ENCODE measurements at places on chromosomes 11 and 22.

GRCh38 chr11:112871909-112872500 lies 89.2 kb upstream of the NCAM1 start:
- no peak for ATAC-seq

DNA sequence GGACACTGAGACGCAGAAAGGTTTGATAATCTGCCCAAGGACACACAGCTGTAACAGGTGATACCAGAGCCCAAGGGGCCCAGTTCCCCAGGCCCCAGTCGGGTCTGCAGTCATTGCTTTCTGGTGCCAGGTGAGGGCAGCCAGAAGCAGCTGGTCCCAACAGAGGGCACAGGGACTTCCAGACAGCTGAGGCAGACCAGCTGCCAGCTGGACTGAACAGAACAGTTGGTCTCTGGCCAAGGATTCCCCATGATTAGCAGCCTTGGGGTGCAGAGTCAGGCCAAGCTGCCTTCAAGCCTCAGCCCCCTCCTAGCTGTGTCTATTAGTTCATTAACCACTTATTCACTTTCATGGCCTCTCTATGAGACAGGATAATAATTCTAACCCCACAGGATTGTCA lies 105.6 kb downstream of the RRAS2 start:
- ATAC-seq: no peak

DNA sequence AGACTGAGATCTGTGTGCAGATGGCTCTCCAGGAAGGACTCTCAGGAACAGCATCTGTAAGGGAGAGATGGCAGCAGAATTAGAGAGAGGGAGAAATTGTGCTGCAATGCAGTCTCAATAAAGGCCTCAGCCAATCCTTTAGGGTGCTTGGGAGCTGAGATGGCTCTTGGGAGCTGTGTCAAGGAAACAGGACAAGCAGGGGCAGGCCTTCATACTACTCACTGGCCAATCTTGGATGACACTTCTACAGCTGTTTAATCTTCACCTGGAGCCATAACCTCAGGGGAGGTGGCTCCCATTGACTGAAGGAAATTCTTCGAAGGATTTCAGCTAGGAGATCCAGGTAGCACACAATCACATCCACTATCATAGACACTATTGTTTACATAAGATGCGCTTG lies 10.0 kb downstream of the OR5B21 start:
- ATAC-seq: no peak

DNA sequence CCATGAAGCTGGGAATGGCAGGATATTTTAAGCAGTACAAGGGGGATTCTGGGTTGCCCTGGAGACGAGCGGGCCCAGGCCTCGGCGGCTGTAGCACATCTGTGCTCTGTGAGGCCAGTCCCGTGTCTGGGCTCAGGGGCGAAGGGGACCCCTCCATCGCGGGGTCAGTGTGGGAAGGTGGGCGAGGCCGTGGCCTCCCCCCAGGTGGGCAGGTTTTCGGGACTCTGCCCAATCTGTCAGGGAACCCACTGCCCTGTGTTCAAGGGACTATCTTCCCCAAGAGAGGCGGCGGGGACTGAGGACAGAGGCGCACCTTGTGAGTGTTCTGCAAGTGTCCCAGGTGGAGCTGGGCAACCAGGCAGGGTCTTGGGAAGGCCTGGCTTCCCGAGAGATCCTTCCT lies 336.6 kb downstream of the CTTN start:
- no peak for ATAC-seq

DNA sequence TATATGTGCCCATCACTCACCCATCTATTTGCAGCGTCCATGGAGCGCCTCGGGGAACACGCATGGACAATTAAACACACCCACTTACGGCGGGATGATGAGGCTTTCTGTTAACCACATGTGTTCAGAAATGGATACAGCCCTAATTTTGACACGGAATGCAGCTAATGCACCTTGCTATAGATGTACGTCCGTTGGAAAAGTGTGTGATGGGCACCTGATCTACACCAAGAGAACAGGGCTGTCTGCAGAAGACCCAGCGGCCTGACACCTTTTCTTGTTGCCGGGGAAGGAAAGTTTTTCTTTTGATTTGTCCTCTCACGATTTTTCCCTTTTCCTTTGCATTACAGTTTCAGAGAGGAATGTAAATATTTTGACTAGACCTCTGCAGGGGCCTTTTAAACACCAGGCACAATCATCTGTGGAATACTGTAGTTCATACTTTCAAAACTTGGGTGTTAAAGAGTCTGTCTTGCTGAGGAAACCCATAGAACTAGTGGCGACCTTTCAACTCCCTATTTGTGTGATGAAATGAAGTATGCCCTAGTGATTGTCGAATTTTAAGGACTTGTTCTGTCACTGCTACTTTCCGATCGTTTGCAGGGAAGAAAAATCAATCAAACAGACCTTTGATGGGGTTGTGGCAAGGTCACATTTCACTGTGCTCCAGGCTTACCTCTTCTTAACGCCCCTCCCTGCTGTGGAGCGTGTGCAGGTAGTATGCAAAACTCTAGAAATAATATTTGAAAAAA lies 16.5 kb upstream of the PAX6 start:
- ATAC-seq: no peak

DNA sequence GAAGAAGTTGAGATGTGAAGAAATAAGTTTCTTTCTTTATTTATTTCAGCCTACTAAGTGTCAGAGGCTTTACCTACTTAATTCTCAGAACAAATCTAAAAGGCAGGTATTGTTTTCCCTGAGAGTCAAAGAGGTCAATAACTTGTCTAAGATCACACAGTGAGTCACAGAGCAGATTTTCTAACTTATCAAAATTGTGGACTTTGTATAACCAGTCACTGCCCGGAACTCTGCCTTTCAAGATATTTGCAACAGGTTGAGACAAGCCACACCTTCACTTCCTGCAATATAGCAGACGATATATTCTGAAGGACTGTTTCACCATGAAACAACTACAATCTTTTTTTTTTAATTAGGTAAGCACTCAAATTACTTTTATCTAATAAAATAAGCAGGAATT lies 10.5 kb upstream of the MMP3 start:
- ATAC-seq: no peak

- ATAC-seq: no peak
These were observed 81.8 kb downstream of the KCNC1 start for GRCh38 chr11:17816232-17816931.

DNA sequence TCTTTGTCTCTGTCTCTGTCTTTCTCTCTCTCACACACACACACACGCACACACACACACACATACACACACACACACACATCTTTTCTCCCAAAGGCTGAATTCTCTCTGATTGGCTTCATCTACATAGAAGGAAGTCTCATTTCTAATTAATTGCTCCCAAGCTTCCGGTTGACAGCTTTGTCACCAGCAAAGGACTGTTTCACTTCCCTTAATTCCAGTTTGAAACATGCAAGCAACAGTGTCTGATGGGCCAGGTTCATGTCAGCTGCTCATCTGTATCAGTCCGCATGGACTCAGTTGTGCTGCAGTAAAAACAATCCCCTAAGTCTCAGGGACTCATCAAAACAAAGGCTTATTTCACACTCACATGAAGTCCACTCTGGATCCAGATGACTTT lies 16.2 kb upstream of the PVALB start:
- ATAC-seq: no peak

GRCh38 chr11:57752954-57753353 lies 1.3 kb upstream of the BTBD18 start:
- no peak for ATAC-seq

DNA sequence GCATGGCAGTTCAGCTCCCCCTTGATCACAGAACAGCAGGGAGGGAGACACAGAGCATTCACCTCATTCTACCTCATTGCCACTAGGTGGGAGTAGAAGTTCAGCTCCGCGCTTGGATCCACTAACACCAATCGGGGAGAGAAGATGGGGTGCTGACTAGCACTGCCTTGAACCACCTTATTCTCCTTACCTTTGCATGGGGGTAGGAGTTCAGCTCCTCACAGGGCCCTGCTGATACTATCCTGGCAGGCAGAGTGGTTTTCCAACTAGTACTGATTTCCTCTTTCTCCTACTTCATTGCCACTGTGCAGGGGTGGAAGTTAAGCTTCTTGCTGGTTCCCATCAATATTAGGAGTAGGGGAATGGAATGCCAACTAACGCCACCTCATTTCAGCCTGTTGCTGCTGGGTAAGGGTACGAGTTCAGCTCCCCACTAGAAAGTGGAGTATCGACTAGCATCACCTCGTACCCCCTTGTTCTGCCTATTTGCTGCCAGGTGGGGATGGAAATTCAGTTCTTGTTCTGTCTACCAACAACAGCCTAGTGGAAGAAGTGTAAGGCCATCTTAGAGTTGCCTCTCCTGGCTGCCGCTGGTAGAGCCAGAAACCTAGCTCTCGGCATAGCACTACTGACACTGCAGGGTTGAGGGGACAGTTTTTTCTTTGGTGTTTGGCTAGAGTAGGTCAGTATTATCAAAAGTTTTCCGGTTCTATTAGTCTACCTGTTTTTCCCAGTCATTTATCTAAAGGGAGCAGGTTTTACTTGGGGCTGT lies 550.9 kb upstream of the CCDC90B start:
- ATAC-seq: no peak

DNA sequence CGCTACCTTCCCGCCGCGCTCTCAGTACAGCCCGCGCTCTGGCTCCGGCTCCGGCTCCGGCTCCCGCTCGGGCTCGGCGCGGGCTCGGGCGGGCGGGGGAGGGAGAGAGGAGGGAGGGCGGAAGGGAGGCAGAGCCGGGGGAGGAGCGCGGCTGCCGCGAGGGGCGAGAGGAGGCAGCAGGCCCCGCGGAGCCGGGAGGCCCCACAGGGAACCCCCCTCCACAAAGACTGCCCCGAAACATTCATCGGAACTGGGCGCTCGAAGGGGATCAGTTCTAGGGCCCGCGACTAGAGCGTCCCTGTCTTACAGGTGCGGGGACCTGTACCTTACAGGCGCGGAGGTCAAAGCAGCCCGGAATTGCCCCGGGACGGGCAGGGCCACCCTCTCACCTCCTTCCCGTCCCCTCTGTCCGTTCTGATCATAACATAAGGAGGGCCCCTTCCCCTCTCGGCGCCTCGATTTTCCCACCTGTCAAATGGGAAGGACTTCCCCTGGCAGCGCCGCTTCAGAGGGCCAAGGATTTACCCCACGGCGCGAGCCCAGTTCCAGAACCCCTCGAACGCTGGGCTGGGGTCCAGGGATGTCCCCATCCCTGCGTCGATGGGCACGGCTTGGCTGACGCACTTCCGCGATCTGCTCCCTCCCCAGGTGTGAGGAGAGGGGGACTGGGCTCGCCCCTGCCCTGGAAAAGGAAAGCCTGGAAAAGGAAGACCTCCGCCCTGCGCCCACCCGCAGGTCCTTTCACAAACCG lies at the start of gene SHISA8:
Gene SHISA8 (minus strand): TSS at position 40 of the 751 bp plus-strand sequence. CDS start 407 bp downstream, outside the sequence.
- ATAC-seq: peak; percentile 48

DNA sequence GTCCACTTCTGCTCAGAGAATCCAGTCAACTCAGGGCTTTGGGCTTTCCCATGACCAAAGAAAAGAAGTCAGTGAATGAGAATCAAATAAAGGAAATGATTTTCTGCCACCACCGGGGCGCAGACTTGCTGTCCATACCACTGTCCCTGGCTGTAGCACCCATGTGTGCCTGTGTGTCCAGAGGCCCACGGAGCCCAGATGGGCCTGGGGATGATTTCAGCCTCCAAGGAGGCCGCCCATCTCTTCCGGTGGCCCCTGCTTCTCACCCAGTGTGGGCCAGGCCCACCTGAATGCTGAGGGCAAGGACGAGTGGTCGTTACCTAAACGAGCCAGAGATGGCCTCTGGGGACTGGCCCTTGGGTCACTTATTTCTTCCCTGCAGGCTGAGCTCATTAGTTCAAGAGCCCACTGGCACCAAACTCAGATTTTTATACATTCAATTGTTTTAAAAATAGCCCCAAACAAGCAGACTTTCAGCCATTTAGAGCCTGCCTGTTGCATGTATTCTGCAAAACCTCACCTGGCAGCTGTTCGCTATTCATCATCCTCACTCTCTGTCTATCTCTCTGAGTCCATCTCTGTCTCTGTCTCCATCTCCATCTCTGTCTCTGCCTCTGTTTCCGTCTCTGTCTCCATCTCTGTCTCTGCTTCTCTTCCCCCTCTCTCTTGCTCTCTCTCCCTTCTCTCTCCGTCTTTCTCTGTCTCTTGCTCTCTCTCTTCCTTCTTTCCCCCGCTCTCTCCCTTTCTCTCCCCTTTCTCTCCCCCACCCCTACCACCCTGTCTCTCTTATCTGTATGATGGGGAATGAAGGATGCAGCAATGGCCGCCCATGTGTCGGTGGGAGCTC lies 24.2 kb downstream of the KRTAP5-5 start:
- ATAC-seq: no peak

DNA sequence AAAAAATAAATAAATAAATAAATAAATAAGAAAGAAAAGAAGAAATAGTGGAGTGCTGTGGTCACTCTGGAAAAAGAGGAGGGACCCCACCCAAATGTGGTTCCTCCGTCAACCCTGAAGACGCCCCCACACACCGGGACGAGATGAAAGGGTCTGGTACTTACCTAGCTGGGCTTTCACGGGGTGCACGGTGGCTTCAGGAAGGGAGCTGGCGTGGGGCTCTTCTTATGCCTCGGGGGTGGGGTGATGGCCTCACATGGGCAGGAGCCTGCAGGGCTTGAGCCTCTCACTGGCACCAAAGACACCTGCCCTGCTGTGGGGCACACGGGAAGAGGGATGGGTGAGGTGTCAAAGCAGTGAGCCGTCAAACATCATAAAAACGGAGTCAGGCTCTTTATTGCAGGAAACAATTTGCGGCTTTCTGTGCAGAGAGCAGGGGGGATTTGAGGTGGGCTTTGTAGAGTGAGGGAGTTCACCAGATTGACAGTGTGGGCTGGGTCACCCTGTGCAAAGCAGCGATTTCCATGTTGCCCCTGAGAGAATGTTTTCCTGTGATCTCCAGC lies 28.0 kb upstream of the KRTAP5-6 start:
- no peak for ATAC-seq

- ATAC-seq: no peak
These were observed 20.0 kb downstream of the PATE3 start for GRCh38 chr11:125807909-125808308.

DNA sequence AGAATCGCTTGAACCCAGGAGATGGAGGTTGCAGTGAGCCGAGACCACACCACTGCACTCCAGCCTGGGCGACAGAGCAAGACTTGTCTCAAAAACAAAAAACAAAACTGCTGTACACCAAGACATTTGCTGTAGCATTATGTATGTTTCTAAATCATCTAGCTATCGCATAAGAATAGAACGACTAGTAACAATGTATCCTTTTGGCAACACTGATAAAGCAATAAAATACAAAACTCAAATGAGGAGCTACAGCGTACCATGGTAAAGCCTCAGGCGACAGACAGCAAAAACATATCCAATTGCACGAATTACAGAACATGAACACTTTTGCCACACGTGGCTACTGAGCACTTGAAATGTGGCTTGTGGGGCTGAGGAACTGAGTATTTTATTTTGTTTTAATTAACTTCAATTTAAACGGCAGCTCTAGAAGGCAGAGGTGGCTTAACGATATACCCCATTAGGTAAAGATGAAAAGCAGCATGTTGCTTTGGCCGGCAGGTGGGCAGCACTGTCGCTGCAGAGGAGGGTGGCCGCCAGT lies 2.3 kb downstream of the TUBGCP6 start:
- no peak for ATAC-seq

- no peak for ATAC-seq
These were observed 14.3 kb upstream of the RANBP1 start for GRCh38 chr22:20101638-20102037.

GRCh38 chr22:40714499-40715337 lies 35.4 kb downstream of the MCHR1 start:
- no peak for ATAC-seq

- ATAC-seq: no peak
These were observed 17.3 kb upstream of the RASD2 start for GRCh38 chr22:35523167-35523947.
